ENCODE measurements at places on chromosomes 1 and 21. TPM values are rescaled to one million over a fixed set of nuclear protein-coding genes. Genes with fewer than 3 reads are reported as not detected.
A peak's percentile ranks its signal among the peaks of the same experiment; 100 is the strongest.

Gene CADM3
- not detected for total RNA-seq

Gene SHISAL2A
- under 0.01 TPM for total RNA-seq

Gene GSTM4
- 6.1 TPM for total RNA-seq

- DNase-seq, result no peak
Measured at GRCh38 chr1:26493267-26493666, 21.0 kb downstream of the HMGN2 start.

DNA sequence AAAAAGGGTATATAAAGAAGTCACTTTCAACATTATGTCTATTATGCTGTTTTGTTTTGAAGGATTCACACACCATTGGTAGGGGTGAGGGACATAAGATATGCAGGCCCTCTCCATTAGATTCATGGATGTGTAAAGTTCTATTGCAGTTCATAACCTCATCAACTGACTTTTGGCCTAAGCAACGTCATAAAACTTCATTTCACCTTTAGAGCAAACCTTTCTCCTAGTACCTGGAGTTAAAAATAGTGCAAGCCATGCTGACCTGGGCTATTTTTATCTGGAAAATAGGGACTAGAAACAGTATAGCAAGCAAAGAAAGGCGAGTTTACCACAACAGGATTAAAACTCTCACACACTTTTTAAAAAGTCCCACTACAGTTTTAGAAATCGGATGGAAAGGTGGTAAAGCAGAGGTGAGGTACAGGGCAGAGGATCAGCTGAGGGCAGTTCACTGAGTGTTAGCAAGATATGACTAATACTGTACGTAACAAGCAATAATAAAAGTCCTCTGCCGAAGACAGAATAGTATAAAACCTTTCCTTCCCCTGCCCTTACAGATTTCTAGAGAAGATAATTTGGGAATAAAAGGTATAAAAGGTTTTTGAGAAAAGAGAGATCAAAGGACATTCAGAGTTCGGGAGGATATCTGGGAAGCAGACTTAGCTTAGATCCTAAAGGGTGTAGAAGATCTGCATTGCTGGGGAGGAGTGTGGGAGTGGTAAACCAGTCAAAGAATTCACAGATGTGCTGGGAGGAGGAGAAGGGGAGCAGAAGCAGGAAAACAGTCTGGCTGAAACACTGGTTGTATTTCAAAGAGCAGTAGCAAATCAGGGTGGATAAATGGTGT is 14.3 kb downstream of the EGLN1 start:
- peak; percentile 60 for DNase-seq

- no peak for DNase-seq
Measured at GRCh38 chr1:10698726-10699469, 97.5 kb downstream of the CASZ1 start.

Data from mammary epithelial cell (primary cell).